NB4 (cell line): ENCODE measurements at places on chromosomes 7 and 10.

DNA sequence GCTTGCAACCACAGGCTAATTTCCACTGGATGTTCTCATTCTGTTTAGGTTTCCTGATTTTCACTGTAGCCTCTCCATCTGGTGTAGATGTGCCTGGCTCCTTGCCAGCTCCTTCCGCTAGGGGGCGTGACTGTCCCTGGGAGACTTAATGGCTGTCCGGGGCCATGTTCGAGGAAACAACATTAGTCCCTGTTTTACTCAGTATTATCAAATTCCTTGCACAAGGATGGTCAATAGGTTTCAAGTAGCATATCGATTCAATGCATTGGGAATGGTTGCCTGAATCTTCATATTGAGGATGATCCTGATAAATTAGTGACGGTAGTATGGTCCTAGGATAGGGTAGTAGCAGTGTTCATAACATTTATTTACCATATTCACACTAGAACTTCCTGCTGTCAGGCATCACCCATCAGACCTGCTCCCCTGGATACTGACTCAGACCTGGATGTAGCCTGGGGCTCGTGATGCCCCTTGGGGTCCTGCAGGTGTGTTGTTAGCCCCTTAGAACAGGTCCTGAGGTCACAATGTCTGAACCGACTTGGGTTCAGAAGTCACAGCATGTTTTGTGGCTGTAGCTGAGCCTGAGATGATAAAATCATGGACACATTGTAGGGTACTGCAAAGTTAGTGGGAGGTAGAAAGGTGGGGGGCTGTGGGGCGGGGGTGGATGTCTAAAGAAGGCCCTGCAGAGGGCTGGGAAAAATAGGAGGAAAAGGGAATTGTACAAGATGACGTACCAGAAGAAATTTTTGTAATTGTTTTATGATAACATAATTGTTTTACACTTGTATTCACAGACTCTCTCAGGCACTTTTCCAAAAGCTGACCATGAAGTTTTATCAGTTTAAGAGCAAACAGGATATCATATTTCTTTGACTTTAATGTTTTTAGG lies 8.9 kb upstream of the EXOC6 start:
- DNase-seq = peak; percentile 60

- DNase-seq = peak; percentile 25
These were observed 189.5 kb downstream of the ZNF438 start for GRCh38 chr10:30842185-30842584.

GRCh38 chr10:120506674-120507073 lies 49.6 kb downstream of the PLPP4 start:
- no peak for DNase-seq

GRCh38 chr10:70578371-70578947 lies 24.1 kb downstream of the PRF1 start:
- DNase-seq = peak; percentile 85

DNA sequence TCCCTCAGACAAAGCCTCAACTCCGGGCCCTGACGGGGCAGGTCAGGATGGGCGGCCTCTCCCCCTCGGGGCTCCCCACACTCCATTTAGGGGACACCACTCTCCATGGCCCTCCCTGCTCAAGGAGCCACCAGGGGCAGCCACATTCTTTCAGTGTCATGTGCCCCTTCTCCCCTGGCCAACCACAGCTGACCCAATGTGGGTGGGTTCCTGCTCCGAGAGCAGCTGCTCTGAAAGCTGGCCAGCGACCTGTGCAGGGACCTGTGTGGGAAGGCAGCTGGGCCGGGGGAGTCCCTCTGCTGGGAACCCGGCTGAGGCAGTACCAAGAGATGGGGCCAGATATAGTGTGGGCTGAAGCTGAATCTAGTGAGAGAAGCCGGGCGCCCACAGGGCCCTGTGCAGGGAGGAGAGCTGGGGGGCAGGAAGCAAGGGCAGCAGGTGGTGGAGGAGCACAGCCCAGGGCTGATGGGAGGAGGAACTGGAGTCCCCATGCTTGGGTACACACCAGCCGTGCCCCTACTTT lies 40.6 kb upstream of the NPFFR1 start:
- no peak for DNase-seq

- no peak for DNase-seq
These were observed 32.1 kb upstream of the RHEB start for GRCh38 chr7:151551820-151552219.

DNA sequence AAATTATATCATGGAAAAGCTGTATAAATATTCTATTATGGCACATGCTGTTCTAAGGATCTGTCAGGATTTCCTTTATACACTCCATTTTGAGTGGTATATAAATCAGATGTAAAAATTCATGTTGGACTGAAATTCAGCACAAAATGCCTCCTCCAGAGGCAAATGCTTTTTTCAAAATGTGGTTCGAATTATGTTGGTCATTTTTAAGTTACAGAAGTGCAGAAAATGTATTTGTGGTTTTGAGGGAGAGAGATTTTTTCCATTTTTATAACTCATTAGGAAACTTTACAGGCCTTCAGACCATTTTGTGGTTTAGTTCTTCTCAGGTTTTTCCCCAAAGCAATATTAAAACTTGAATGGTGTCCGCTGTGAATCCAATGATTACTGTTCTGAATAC lies 2.9 kb downstream of the PPP1R3A start:
- DNase-seq = no peak
